Fibroblast of the conjunctiva (primary cell): ENCODE measurements at places on chromosomes 6 and 20.

GRCh38 chr6:11353921-11354389, 121.5 kb upstream of the NEDD9 start:
- DNase-seq: no peak

DNA sequence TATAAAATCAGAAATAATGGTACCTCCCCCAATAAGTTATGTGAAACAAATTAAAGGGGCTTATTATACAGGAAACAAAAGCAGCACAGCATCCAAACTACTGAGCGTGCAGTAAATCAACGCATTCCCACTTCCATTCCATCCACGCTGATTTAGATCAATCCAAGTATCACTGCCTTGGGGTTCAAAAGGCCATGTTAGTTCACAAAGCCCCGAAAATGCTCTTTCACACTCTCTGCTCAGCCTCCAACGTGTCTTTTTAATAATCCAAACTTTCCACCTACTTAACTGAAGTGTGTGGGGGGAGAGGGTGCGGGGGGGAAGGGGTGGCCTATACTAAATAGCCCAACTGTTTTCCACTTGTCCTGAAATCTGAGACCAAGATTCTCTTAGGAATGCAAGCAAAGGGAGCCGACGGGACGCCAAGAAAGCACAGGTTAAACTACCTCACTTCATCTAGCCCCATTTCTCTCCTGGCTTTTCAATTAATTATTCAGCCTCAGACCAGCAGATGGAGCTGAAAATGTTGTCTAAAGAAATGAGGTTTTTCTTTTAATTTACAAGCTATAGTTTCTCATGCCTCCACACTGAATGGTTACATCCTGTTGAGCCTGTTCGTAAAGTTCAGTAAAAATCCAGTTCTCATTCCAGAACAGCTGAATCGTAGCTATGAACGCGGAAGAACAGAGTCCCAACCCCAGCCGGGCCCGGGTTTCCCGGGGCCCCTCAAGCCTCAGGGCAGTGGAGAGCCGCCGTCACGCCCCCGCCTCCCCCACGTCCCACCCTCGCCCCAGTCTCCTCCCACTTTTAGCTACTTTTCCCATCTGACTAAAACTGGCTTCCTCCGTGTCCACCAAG, 1.0 kb upstream of the NXT1 start:
- DNase-seq: peak; percentile 48

DNA sequence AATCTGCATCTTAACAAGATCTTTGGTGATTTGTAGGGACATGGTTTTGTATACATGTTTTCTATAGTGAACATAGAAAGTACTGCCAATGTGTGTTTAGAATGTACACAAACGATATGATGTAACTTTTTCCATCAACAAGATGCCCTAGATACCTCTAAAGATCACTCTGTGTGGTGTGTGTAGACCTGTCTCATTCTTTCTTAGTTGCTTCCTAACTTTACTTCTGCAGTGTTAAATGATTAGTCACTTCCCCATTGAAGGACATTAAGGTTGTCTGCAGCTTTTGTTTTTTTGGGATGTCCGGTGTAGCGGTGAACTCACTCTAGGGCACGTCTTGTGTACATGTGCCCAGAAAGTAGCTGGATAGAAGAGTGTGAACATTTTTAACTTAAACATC, 35.9 kb downstream of the CDYL start:
- DNase-seq: no peak

GRCh38 chr6:107264357-107264840, 149.1 kb upstream of the BEND3 start:
- DNase-seq: no peak
